ENCODE measurements at places on chromosomes 4 and X. TPM values are rescaled to one million over a fixed set of nuclear protein-coding genes. Genes with fewer than 3 reads are reported as not detected.

The CFAP47 gene
- total RNA-seq: 1.5 TPM

The BST1 gene
- total RNA-seq: 0.38 TPM

The TKTL1 gene
- total RNA-seq: not detected

The PITX2 gene
- total RNA-seq: 5.3 TPM

The ALPK1 gene
- total RNA-seq: 1.8 TPM

The GLRA2 gene
- not detected for total RNA-seq

The DRD5 gene
- 0.13 TPM for total RNA-seq

The LONRF3 gene
- total RNA-seq: 1.5 TPM

The FOXP3 gene
- 0.33 TPM for total RNA-seq

The GPR119 gene
- 3.1 TPM for total RNA-seq

The ADGRL3 gene
- 5.6 TPM for total RNA-seq

The ZAR1 gene
- total RNA-seq: not detected

The MTHFD2L gene
- 21.1 TPM for total RNA-seq

The COL4A6 gene
- total RNA-seq: 66.6 TPM

The POU3F4 gene
- 0.53 TPM for total RNA-seq

The PRR32 gene
- total RNA-seq: not detected

The FAM184B gene
- total RNA-seq: 0.17 TPM

The TEC gene
- total RNA-seq: 3.4 TPM

The COX7B2 gene
- not detected for total RNA-seq

The SATL1 gene
- total RNA-seq: 0.51 TPM

The RPGR gene
- total RNA-seq: 32.3 TPM

The EVC gene
- 30.2 TPM for total RNA-seq
